ENCODE measurements at places on chromosomes 13 and 19.

DNA sequence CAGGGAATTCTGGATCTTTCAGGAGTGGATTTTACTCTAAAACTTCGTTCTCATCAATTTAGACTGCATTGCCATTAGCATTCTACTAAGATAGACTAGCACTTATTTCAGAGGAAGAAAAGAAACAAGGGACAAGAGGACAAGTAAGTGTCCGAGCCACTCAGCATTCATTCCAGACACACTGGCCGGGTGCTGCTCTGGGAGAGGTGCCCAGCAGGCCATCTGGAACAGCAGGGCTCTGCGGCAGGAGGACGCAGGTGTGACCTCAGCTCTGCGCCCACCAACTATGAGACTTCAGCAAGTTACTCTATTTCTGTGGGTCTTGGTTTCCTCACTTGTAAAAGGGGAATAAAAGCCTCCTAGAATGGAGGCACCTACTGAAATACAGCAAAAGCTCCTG lies 4.2 kb downstream of the EPS15L1 start:
- DNase-seq: no peak

- DNase-seq: no peak
Measured at GRCh38 chr19:42125536-42125935, 6.7 kb downstream of the POU2F2 start.

DNA sequence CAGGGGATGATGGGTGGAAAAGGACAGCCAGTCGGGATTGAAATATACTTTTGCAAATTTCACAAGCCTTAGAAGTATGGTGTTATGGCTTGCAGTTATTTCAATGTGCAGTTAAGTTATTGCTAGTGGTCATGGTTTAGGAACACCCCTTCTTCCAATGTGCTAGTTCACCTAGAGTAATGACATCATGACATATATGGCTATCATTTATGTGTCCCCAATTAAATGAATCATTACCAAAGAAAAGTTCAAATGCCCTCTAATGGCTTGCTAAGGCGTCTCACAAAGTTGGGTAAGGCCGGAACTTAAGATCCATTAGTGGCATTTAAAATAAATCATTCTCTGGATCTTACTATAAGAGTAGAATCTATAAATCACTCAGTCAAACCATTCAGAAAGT lies 271.6 kb downstream of the SPRY2 start:
- no peak for DNase-seq

DNA sequence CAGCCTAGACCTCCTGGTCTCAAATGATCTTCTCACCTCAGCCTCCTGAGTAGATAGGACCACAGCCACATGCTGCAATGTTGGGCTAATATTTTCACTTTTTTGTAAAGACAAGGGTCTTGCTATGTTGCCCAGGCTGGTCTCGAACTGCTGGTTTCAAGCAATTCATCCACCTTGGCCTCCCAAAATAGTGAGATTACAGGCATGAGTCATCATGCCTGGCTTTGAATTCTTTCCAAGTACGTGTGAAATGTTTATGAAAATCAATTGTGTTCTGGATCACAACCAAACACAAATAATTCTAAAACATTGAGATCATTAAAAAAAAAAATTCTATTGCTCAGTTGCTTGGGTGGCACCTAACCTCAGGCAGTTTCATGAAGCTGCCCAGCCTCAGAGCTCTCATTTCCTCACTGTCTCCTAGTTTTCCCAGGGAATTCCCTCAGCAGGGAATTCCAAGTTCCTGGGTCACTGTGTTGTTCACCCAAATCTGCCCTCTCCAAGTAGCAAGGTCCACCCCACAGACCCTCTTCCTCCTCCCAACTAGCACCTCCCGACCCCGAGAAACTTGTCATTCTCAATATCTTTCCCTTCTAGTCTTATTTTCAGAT lies 44.8 kb downstream of the ING1 start:
- no peak for DNase-seq

DNA sequence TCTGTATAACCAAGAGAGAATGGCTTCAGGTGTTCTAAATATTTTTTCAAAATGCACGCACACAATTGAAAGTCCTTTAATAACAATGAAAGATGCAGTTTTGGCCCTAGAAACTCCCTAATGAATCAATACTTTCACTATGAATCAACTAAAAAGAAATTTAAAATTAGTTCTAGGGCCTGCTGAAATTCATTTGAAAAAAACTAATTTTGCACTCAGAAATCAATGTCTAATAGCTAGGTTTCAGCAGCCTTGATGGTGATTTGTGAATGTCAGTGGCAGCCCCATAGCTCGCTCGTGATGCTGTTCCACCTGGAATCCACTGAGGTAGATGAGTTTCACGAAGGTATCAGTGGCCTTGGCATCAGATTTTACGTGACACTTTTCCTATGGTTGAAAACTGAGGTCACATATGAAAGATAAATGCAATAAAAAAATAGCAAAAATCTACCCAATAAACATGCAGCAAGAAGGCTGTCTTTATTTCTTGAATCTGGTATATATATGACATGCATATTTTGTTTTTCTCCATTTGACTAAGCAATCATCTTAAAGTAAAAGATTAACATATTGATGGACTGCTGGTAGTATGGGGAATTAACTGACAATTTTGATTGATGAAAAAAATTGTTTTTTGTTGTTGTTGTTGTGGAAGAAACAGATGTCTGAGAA lies 141.0 kb downstream of the AKAP11 start:
- DNase-seq: no peak

DNA sequence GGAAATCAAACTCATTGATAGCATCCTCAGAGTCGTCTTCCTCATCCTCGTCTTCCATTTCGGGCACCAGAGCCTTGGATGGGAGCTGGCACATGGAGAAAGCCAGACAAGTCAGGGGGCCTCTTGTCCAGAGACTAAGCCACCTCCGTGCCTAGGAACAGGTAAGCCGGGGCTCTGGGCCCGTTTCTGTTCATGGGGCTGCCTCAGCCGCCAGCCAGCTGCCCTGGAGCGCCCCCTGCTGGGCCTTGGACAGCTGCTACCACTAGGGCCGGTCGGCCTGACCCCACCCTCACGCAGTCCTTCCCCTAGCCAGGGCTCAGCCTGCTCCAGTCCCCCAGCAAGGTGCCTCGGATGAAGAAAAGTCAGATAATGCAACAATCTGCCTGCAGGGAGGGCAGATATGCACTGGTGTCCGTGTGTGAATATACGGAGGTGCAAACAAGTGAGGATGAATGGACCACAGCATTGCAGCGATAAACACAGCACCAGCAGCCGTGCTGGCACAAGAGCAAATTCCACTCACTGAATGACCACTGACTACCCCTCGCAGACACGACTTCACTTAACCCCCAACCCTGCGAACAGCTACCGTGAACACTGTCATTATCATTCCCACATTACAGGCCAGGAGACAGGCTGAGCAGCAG lies 11.9 kb upstream of the PRKD2 start:
- DNase-seq: peak; percentile 87

DNA sequence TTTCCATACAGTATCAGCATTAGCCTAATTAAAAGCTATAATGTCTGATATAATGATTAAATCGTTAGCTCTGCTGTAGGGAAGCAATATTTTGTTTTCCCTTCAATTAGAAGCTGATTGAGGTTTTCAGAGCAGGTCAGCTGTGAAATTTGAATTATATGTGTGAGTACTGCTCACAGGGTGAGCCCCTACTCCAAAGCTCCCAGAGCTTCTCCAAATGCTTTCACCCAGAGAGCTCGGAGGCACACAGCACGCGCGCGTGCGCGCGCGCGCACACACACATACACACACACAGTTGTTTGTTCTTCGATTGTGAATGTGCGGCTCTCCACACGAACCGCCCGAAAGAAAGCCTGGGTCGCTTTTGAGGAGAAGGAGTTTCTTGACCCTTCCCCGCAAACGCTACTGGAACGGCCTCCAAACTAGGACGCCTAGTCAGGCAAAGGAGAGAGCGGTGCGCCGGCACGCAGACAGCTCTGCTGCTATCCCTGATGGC lies 4.8 kb upstream of the SOX1 start:
- DNase-seq: no peak

DNA sequence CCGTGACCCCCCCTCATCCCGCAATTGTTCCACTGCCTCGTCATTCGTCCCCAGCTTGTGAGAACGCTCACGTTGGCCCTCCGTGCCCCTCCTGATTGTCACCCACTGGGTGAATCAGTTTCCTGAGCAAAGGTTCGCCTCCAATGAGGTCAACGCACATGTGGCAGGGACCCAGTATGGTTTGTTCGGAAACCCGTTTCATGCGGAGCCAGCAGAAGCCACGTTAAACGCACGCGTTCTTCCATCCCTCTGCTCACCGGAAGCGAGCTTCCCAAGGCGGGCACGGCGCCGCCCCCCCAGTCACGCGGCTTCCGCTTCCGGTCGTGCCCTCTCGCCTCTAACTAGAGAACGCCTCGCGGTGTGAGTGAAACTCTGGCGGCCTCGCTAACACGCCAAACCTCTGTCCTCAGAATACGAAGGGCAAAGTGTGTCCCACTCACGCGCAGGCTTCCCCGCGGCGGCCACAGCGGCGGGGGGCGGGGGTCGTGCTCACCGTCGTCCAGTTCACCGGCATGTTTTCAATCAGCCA lies 18.0 kb upstream of the CFAP97D2 start:
- DNase-seq: no peak

- no peak for DNase-seq
Measured at GRCh38 chr19:43105496-43105895, 23.0 kb upstream of the PSG2 start.

DNA sequence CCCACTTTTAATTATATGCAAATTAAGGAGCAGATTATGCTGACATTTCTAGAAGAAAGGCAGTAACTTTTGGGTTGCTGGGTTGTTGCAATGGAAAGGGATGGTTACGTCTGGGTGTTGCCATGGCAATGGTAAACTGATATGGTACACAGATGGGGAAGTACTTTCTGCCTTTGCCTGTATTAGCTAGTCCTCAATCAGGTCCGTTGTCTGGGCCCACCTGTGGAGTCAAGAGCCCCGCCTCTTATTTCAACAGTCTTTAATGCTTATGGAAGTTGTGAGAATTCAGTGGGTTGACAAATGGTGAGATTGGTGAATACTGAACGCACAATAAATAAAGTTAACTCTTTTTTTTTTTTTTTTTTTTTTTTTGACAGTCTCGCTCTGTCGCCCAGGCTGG lies 30.6 kb upstream of the DPP9 start:
- peak; percentile 38 for DNase-seq

DNA sequence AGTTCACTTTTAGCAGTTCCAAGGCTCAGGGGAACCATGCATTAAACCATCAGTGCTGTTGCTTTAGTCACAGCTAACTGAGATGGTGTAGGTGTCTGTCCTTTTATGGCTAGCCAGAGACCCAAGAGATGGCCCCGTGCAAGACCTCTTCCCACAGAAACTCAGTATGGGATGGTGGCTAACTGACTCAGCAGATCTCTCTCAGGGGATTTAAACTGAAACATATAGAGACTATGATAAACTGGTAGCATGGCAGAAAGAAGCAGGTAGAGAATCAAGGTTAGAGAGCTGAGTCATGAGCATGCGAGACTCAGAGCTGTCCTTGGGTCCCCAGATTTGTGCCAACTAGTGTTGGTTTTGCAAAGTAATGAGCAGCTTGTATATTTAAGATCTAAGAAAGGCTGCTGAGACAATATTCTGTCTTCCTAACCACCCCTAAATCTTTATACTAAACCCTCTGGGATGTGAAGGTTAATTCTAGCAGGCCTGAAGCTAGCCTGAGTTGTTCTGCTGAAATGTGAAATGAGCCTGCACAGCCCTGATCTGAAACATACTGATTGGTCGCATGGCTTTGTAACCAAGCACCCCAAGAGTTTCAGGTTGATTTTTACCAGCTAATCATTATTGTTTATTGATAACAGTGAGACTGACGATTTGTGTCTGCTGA lies 6.5 kb upstream of the SCEL start:
- DNase-seq: no peak

GRCh38 chr19:44824761-44825160 lies 15.9 kb downstream of the BCAM start:
- no peak for DNase-seq

DNA sequence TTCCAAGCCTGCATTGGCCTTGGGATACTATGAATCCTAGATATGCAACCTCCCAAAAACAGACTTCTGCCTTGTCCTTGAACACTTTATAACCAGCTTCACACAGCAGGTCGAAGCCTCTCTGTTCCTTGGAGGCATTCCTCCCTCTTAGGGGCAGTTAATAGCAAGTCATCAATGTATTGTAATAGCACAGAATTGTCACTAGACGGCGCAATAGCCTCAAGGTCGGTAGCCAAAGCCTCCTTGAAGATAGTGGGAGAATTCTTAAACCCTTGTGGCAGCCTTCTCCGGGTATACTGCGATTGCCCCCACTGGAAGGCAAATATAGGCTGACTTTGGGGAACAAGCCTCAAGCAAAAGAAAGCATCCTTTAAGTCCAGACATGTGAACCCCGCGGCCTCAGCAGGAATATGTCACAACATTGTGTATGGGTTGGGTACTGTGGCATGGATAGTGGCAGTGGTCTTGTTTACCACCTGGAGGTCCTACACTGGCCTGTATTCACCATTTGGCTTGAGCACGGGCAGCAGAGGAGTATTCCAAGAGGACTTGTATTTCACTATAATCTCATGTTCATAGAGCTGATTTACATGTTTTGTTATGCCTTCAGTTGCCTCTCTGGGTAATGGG lies 61.1 kb downstream of the ZNF431 start:
- peak; percentile 64 for DNase-seq

DNA sequence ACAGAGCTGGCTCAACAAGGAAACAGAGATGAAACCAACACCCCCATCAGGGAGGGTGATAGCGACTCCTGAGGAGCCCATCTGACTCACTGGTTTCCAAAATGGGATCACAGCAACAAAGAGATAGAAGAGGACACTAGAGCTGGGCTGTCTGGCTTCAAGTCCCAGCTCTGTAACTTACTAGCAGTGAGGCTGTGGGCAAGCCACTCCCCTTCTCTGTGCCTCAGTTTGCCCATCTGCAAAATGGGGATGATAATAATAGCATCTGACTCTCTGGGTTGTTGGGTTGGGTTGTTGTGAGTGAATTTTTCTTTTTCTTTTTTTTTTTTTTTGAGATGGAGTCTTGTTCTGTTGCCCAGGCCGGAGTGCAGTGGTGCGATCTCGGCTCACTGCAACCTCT lies 14.3 kb downstream of the IGSF23 start:
- no peak for DNase-seq

- no peak for DNase-seq
Measured at GRCh38 chr19:52473655-52474350, 20.4 kb downstream of the ZNF578 start.

Measured in hematopoietic multipotent progenitor cell treated with erythropoietin and hydrocortisone succinate and interleukin-3 and kit ligand, for 6 days (in vitro differentiated cells).